ENCODE measurements at places on chromosomes 13 and 19.

GRCh38 chr19:31546205-31546960 is 197.1 kb upstream of the TSHZ3 start:
- DNase-seq = no peak

DNA sequence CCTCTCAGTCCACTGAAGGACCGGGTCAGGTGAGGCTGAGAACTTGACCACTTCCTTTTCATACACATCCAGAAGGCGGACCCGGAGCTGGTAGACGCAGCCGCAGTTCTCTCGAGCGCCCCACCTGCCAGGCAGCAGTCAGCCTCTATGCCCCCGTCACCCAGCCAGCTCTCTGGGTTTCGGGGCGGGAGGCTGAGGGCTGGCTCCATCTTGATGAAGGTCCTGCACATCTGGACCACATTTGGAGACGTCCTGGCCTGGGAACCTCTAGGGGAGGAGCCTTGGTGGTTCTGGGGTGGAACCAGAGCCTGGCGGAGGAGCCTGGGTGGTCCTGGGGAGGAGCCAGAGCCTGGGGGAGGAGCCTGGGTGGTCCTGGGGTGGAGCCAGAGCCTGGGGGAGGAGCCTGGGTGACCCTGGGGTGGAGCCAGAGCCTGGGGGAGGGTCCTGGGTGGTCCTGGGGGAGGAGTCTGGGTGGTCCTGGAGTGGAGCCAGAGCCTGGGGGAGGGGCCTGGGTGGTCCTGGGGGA is 14.3 kb downstream of the MRPS12 start:
- no peak for DNase-seq

DNA sequence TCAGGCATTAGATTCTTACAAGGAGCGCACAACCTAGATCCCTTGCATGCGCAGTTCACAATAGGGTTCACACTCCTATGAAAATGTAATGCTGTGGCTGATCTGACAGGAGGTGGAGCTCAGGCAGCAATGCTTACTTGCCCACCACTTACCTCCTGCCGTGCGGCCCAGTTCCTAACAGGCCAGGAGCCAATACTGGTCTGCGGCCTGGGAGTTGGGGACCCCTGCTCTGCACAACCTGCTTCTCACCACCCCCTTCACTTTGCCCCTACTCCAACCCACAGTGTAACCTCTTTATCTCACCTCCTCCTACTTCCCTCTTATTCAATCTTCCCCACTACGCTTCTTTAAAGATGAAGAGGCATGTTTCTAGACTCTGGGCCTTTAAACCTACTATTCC is 240.2 kb downstream of the RGCC start:
- no peak for DNase-seq

DNA sequence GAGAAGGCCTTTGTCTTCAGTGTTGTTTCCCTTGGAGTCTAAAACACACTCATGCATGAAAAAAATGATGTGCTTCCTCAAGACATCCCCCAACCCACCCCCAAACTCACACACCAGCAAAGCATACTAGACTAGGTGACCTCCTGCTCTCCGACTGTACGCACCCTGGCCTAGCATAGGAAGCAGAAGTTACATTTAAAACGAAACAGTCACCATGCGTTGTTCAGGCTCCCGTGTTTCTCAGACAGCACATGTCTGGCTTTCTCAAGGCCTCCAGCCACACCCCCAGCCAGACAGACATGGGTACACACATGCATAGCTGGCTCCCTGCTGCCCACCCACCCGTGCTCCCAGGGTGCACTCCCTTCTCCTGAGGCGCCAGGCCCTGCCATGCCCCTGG is 28.7 kb upstream of the C1QTNF9 start:
- no peak for DNase-seq

GRCh38 chr19:12946731-12947496 is 1.3 kb downstream of the RAD23A start:
- no peak for DNase-seq

- no peak for DNase-seq
Observed at GRCh38 chr13:31068119-31068423, 93.6 kb downstream of the HSPH1 start.

- no peak for DNase-seq
Observed at GRCh38 chr19:43778651-43779050, 2.1 kb downstream of the KCNN4 start.

DNA sequence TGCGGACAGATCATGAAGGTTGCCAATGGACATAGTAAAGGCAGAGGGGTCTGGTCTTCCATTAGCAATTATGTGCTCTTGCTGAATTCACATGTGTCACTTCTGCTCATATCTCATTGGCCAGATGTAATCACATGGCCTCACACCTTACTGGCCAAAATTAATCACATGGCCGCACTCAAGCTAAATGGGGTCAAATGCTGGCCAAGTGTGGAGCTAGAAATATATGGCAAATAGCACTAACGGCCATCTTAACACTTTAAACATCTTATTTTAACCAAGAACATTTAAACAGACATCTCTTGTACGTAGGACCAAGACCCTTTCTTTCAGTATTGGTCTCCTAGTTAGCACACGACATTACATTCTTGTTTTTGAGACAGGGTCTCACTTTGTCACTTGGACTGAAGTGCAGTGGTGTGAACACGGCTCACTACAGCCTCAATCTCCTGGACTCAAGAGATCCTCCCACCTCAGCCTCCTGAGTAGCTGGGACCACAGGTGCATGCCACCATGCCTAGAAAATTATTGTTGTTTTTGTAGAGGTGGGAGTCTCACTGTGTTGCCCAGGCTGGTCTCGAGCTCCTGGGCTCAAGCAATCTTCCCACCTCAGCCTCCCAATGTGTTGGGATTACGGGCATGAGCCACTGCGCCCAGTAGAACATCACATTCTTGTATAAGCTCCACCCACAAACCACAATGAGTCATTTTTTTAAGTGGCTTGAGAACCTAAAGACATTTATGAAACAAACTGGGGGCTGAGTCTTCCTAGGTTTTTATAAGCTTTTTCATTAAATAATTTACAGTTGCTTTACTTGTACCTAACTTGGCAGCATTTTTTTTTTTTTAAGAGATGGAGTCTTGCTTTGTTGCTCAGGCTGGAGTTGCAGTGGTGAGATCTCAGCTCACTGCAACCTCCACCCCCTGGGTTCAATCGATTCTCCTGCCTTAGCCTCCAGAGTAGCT is 2.9 kb upstream of the PTOV1 start:
- no peak for DNase-seq

- DNase-seq = no peak
Observed at GRCh38 chr13:101881593-101881992, 429.1 kb downstream of the ITGBL1 start.

GRCh38 chr13:112771877-112772538 is 82.2 kb downstream of the ATP11A start:
- no peak for DNase-seq

- DNase-seq = no peak
Observed at GRCh38 chr13:71148396-71148795, 718.6 kb downstream of the DACH1 start.

DNA sequence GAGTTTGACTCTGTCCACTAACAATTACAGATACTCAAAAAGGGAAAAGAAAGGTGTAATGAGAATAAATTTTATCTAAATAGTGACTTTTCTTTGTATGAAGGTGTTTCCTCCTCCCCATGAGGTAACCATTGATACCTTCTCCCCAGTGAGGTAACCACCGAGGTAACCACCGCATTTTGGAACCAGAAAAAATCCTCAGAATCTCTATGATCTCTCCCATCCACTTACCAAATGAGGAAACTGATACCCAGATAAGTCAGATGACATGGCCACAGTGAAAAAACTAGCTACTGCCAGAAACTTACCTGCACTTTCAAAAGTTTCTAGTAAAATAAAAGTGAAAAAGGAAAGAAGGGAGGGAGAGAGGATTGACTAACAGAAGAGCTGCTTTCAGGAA is 124.0 kb upstream of the FNDC3A start:
- no peak for DNase-seq

DNA sequence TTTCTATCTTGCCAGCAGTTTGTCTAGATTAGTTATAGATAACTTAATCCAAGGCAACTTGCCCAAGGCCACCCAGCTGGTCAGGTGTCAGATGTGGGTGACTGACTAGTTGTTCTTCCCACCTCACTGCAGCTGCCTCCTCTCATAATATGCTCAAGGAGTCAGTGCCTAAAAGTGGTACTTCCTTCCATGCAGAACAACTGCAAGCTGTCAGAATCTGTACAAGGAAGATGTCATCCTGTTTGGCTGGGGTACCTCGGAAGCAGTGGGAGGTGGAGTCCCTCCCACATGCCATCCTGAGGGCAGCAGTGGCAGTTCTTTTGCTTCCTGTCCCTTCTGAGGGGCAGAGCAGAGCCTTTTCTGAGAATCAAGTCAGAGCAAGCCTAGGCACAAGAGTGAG is 193.2 kb upstream of the RFC3 start:
- DNase-seq = no peak

DNA sequence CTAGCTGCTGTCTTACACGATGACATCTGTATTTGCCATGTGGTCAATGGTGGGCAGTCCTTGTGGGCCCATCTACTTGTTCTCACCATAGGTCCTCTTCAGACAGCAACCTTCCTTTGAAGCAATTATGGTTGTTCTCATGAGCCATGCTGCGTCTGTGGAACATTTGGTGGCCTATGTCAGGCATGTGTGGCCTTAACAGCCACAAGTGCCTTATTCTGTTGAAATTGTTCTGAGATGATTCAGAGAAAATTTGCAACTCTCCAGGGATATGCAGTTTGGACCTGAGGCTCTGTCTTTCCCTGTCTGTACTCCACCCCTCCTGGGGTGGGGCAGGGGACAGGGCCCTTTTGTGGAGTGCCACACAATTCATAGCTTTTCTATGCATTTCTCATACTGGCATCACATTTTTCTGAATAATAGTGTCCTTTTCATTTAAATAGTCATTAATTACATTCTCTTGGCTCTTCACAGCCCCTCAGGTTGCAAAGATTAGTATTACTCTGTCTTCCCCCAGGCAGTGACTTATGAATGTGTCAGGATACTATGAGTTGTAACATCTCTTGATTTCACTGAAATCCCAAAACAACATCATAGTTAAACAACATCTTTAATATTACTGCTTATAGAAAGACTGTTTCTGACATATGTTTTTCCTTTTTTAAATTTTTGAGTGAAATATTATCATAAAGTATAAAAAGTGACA is 102.1 kb downstream of the ITGBL1 start:
- DNase-seq = no peak

DNA sequence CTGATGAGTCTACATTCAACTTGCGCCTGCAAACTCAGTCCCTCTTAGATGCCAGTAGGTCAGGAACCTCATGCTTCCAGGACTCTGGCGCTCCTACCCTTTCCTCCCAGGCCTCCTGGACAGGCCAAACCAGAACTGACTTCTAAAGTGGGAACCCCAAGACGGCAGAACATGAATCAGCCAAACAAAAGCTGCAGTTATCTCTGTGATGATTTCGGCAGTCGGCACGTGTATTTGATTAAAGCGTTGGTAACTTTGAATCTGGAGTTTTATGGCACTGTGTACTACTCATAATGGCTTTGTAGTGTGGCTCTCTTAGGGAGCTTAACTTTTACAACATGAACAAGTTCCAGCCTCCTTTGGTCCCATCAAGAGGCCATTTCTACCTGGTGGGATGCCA is 13.7 kb downstream of the ACTN4 start:
- no peak for DNase-seq

GRCh38 chr13:83839146-83839545 is 43.1 kb downstream of the SLITRK1 start:
- DNase-seq = no peak

- DNase-seq = peak; percentile 9
Observed at GRCh38 chr19:50669302-50670101, 20.3 kb downstream of the C19orf81 start.

DNA sequence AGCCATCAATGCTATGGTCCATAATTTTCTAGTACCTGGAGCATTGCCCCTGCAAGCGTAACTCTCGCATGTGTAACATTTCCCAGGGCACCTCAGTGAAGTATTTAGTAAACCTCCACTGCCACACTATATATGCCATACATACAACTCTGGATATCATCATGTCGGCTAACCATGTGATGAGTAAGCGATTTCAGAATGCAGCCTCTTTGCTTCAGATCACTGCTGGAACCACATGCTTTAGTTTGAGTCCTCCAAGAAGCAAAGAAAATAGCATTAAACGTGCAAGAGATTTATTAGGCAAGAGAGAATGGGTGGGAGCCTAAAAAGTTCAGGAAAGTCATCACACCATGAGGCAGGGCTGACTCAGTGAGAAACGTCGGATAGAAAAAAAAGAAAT is 635.6 kb upstream of the SLITRK5 start:
- DNase-seq = no peak

DNA sequence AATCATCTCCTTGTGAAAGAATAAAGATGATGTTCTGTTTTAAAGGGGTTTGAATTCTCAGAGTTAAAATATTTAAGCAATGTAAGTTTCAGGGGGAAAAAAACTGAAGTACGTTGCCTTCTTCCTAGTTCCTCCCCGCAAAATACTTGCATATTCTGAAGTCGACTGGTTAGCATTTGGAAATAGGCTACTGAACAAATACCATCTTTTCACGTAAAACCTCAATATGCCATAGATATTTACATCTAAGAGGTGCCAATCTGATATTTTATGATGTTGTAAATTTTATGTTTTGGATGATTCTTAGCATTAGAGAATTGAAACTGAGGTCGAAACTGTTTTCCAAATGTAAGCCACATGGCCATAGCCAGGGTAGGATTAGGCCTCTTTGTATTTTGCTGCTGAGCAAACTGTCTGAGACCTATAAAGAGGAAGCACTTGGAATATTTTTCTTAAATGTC is 138.3 kb downstream of the FLT1 start:
- DNase-seq = no peak

DNA sequence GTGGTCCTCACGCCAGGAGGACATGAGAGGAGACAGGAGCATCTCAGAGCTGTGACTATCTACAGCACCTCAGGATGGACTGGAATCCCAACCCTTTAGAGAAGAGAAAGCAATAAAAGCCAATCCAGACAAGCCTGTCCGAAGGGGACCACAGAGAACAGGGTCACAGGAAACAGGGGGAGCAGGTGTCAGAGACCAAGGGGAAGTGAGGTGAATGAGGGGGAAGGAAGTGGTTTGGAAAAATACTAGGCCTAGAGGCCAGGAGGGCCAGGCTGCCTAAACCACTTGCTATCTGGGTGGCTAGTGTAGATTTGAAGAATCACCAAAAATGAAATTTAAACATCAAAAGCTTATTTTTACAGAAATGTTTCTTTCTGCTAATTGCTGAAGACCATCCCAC is 16.2 kb downstream of the TMTC4 start:
- no peak for DNase-seq

DNA sequence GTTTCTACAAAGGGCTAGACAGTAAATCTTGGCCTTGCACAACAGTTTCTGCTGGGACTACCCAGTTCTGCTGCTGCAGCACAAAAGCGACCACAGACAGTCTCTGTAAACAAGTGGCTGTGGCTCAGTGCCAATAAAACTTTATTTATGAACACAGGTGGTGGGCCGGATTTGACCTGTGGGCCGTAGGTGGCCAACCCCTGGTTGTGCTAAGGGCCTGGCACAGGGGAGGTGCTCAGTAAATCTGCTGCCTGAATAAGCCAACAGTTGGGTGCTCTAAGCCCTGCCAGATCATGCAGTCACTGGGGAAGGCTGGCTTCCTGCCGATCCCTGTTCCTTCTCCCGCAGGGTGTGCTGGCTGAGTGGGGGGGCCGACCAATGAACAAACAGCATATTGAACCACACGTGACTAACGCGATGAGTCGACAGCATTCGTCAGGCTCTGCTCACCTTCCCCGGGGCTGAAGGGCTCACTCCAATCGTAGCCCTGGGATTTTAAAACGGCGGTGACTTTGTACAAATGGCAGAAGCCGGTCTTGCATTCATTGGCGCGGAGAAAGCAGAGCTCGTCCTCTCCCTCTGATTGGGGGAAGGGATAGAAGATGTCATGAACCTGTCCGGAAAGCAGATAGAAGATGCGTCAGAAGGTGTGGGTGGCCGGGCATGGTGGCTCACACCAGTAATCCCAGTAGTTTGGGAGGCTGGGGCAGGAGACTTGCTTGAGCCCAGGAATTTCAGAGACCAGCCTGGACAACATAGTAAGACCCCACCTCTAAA is 24.3 kb upstream of the MYDGF start:
- DNase-seq = no peak

All from stimulated activated CD8-positive, alpha-beta memory T cell treated with anti-CD3 and anti-CD28 coated beads, Interleukin-4, amount 100 ng/mL, for 4 hours (primary cell).